ENCODE measurements at places on chromosomes 16 and 17. TPM values are rescaled to one million over a fixed set of nuclear protein-coding genes. Genes with fewer than 3 reads are reported as not detected.

- peak overlapping the region; percentile 85 for H3K27ac ChIP-seq
- H3K36me3 ChIP-seq, result no peaks in the 10 kb centered on the region
- no peaks in the 10 kb centered on the region for H3K27me3 ChIP-seq
These were observed 13.1 kb upstream of the BCAR1 start for GRCh38 chr16:75264457-75264998.

GRCh38 chr17:69424287-69425041 lies 10.0 kb downstream of the MAP2K6 start:
- no peak for DNase-seq
- H3K27me3 ChIP-seq, result no peaks in the 10 kb centered on the region
- no peak overlapping the region for H3K27ac ChIP-seq
- no peak overlapping the region for H3K4me3 ChIP-seq

DNA sequence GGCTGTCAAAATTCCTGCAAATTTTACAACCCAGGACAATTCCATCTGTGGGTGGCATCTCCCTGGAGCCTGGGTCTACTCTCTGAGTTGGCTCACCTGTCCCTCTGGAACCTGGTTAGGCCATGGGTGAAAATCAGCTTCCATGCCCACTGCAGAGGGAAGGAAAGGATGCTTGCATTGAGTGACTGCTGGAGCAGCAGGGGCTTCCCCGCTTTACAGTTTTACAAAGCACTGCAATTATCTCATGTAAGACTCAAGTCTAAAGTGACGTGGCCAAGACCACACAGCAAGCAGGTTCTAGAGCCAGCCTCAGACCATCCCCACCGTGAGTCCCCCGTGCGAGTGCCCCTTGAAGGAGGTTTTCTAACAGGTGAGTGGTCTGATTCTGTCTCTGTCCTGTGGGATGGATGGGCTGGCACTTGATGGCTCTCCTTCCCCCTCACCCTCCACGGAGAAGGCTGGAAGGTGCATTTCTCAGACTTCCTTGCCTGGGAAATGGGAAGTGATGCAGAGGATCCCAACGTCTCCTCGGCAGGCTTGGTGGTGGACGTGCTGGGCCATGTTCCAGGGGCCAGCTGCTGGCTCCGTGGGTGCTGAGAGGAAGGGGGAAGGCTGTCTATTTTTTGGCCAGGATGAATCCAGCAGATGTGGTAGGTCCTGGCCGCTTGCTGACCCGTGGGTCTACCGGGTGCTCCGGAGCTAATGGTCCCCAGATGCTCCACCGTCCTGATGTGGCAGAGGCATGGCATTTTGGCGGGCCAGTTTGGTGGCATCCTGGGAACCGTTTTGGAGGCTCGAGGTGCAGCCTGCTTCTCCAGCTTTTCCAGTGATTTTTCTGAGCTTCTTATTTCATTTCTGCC lies 26.3 kb upstream of the CBX4 start:
- H3K27ac ChIP-seq, result no peak overlapping the region
- no peaks in the 10 kb centered on the region for H3K27me3 ChIP-seq
- no peak overlapping the region for H3K4me3 ChIP-seq
- H3K36me3 ChIP-seq, result no peaks in the 10 kb centered on the region
- H3K4me1 ChIP-seq, result no peaks in the 10 kb centered on the region

GRCh38 chr16:24289166-24289700 lies 33.1 kb downstream of the CACNG3 start:
- H3K4me3 ChIP-seq, result no peak overlapping the region
- DNase-seq, result no peak
- H3K4me1 ChIP-seq, result no peaks in the 10 kb centered on the region
- H3K27me3 ChIP-seq, result no peaks in the 10 kb centered on the region
- H3K27ac ChIP-seq, result no peak overlapping the region

DNA sequence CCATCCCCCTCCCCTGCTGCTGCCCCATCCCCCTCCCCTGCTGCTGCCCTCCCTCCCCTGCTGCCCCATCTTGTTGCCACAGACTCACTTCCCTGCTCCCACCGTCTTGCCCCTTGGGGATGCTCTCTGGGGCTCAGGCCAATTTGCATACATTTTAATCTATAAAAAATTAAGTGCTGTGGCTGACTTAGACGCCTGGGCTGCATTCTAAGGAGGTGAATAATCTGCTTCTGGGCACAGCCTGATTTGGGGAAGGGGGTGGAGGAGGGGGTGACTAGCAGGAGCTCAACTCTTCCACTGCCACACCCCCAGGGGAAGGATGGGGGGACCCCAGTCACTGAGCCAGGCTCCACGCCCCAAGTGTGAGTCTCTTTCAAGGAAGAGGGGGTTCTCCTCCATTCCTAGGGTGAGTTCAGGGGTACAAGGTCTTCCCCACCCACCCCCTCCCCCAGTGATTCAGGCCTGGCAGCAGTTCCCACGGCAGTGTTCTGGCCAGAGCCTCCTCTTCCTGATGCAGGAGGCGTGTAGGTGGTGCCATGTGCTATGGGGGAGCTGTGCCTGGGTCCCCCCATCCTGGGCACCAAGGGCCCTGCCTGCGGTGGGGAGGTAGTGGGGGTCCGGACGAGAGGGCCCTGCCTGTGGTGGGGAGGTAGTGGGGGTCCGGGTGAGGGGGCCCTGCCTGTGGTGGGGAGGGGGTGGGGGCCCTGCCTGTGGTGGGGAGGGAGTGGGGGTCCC lies 5.0 kb downstream of the DPH1 start:
- H3K4me3 ChIP-seq, result no peak overlapping the region
- no peaks in the 10 kb centered on the region for H3K4me1 ChIP-seq
- no peak overlapping the region for H3K27ac ChIP-seq

DNA sequence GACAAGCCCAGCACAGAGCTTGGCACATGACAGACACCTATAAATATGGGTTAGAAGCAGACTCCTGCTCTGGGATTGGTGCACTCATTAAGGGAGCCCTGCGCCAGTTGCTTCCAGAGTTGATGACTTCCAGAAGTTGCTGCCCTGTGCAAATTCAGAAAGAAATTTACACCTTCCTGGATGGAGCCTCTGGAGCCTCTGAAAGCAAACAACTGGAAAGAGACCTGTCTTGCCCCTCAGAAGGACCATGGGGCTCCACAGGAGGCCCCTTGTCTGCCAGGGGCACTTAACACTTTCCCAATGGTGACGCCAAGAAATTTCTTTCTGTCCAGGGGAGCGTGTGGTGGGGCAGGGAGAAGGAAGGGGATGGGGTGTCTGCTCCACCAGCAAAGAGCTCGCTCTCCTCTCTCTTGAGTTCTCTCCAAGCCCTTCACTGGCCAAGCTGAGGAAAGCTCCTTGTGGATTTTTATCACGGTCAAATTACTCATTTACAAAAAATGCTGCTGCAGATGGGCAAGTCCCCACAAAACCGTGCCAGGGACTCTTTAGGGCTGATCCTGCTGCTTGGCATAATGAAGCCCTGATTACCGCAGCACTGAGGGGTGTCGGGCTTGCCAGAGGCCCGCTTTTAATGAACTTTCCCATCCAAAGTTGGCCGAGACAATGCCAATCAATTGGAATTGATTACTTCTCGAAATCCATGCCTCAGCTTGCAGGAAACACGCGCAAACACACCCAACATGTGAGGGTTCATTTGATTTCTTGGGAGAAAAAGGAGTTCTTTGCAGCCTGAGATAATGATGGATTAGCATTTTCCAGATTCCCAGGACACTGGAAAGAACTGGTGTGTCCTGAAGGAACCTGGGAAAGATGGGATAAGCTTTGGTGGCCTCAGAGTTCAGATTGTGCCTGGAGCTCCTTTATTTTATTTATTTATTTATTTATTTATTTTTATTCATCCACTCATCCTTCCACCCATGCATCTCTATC lies 583.6 kb upstream of the CDH5 start:
- no peaks in the 10 kb centered on the region for H3K27me3 ChIP-seq
- H3K36me3 ChIP-seq, result no peaks in the 10 kb centered on the region
- DNase-seq, result peak; percentile 11
- no peak overlapping the region for H3K27ac ChIP-seq
- H3K4me3 ChIP-seq, result no peak overlapping the region
- H3K4me1 ChIP-seq, result no peaks in the 10 kb centered on the region

DNA sequence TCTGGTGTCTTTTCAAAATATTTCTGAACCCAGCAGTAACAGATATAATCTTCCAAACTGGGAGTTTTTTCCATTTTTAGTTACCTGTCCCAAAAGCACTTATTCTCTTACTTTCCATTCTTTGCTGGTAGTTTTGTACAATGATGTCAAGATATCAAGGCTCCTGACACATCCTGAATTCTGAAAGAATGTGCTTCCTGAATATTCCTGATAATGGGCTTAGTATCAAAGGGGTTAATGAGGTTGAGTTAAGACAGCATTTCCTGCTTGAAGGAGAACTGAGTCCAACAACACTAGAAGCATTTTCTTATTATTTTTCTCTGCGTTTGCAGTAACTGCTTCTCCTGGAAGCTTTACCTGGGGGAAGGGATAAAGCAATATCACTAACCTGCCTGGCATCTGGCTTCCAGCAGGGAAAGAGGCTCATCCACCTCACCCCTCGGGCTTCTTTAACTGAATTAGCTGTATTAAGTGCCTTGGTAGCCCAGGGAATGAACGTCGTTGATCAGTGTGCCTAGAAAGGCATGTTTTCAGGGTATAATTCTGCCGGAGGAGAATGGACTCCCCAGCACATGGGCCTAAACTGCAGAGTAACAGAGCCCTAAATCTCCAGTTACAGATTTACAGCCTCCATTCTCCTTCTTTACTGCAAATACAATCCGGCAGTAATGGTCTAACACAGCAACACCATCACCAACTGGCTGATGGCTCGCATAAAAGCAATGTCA lies 134.4 kb downstream of the SNX11 start:
- H3K36me3 ChIP-seq, result no peaks in the 10 kb centered on the region
- no peaks in the 10 kb centered on the region for H3K4me1 ChIP-seq
- no peak for DNase-seq
- no peak overlapping the region for H3K4me3 ChIP-seq

DNA sequence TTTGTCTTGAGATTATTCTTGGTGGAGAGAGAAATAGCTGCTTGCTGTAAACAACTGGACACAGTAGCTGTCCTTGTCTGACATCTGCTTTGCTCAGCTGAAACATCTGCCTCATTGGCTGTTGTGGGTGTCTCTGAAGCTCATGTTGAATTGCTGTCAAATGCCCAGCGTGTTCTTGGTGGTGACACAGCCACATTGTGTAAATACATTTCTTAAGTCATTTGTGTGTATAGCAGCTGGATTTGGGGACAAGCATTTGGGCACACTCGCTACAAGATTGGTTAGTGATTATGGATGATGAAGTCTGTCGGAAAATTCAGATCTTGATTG lies 5.3 kb downstream of the FAM234A start:
- no peaks in the 10 kb centered on the region for H3K4me1 ChIP-seq
- H3K27ac ChIP-seq, result no peak overlapping the region
- no peaks in the 10 kb centered on the region for H3K36me3 ChIP-seq
- H3K4me3 ChIP-seq, result no peak overlapping the region

DNA sequence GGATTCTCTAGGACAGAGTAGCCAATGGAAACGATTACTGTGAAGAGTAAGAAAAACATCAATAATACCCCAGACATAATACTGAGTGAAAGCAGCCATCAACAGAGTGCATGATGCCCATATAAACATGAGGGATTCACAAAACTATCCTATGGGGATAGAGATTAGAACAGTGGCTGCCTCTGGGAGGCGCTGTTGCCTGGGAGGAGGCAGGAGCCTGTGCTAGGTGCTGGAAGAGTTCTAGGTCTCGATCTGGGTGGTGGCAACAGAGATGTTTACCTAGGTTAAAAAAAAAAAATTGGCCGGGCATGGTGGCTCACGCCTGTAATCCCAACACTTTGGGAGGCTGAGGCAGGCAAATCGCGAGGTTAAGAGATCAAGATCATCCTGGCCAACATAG lies 7.9 kb downstream of the FA2H start:
- H3K36me3 ChIP-seq, result no peaks in the 10 kb centered on the region
- DNase-seq, result no peak
- no peak overlapping the region for H3K4me3 ChIP-seq
- H3K27me3 ChIP-seq, result no peaks in the 10 kb centered on the region
- H3K27ac ChIP-seq, result no peak overlapping the region

GRCh38 chr17:77833769-77834168 lies 124.7 kb upstream of the TNRC6C start:
- no peak for DNase-seq
- no peaks in the 10 kb centered on the region for H3K36me3 ChIP-seq
- no peak overlapping the region for H3K4me3 ChIP-seq
- no peaks in the 10 kb centered on the region for H3K4me1 ChIP-seq
- no peaks in the 10 kb centered on the region for H3K27me3 ChIP-seq

DNA sequence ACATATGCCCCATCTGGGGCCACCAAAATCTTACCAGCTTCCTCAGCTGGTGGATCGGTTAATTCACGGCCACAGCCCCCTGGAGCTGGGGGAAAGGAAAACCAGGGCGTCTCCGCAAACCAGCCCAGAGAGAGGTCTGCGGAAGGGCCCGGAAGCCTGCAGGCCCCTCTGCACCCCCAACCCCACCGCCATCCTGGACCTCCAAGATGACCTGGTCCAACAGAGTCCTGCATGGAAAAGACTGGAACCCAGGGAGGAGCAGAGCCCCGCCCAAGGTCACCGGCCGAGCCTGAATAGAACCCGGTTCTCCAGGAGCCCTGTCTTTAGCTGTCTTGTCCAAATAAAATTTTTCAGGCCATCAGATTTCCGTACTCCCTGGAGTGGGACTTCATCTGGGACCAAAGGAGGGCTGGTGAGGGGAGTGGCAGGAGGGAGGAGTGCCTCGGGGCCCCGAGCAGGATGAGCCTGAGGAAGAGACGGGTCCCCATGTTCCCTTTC lies 37.4 kb upstream of the NDRG4 start:
- H3K4me1 ChIP-seq, result peaks cover 6% of the 10 kb centered on the region
- H3K27ac ChIP-seq, result no peak overlapping the region
- no peak overlapping the region for H3K4me3 ChIP-seq
- no peak for DNase-seq
- no peaks in the 10 kb centered on the region for H3K36me3 ChIP-seq
- H3K27me3 ChIP-seq, result peaks cover 15% of the 10 kb centered on the region

DNA sequence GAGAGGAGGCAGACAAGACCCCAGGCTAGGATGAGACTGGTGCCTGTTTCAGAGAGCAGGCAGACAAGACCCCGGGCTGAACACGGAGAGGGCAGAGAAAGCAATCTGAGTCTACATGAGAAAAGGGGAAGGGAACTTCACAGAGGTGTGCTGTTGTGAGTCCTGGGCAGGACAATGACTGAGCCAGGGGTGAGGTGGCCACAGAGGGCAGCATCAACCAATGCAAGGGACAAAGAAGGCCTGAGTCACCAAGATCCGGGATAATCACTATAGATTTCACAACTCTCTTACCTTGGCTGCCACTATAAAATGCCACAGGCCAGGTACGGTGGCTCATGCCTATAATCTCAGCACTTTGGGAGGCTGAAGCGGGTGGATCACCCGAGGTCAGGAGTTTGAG lies 89.0 kb downstream of the SLC39A11 start:
- no peak overlapping the region for H3K27ac ChIP-seq
- no peaks in the 10 kb centered on the region for H3K36me3 ChIP-seq
- no peak for DNase-seq
- no peak overlapping the region for H3K4me3 ChIP-seq

GRCh38 chr17:68006797-68007196 lies 10.5 kb upstream of the C17orf58 start:
- H3K27ac ChIP-seq, result no peak overlapping the region
- DNase-seq, result no peak
- H3K36me3 ChIP-seq, result no peaks in the 10 kb centered on the region

GRCh38 chr16:25210758-25211157 lies 6.0 kb upstream of the AQP8 start:
- no peaks in the 10 kb centered on the region for H3K4me1 ChIP-seq
- H3K4me3 ChIP-seq, result no peak overlapping the region
- DNase-seq, result no peak
- H3K27ac ChIP-seq, result no peak overlapping the region

The TP53TG3F gene
- total RNA-seq, result not detected

The CACNA1G gene
- 3.4 TPM for total RNA-seq

The C17orf50 gene
- 15.8 TPM for total RNA-seq

The ABCC6 gene
- total RNA-seq, result 4.5 TPM

The KRTAP1-5 gene
- not detected for total RNA-seq

The GJC1 gene
- 18.3 TPM for total RNA-seq

The CES5A gene
- total RNA-seq, result not detected

The APOBR gene
- 1.3 TPM for total RNA-seq
